Stimulated activated CD4-positive, alpha-beta T cell treated with anti-CD3 and anti-CD28 coated beads, TNF-alpha, amount 100 ng/mL, for 24 hours (primary cell): ENCODE measurements at places on chromosomes 5 and 9.

- DNase-seq: no peak
These were observed 338.1 kb downstream of the DMRT2 start for GRCh38 chr9:1388216-1388615.

DNA sequence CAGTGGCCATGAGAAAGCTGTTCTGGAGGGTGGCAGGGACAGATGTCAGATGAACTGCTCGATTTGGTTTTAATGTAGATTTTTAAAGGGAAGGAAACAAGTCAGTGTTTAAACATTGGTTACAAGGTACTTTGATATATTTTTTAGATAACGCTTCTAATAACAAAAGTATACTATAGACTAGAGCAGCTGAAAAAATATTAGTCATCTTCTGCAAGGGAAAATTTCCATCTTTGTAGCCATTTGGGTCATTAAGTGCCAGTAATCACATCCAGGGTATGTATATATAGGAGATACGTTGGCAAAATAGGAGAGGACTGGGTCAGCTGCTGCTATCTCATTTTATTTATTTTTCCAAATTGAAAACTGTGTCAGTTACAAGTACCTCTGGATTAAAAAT, 69.0 kb downstream of the SV2C start:
- no peak for DNase-seq

DNA sequence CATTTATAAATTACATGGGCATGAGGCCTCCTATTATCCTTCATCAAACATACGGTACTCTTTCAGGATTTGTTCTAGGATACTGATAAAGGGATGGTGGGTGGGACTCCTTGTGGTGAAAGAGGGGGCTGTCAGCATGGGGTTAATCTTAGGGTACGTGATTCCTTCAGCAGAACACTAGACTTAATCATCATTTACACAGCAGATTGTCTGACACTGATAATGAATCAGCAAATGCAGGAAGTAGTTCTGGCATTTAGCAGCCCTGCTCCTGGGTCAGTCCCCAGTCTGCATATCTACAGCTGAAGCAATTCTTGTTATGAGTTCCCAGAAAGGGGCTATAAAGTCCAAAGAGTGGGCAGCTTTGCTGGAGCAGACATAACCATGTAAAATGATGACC, 384.6 kb downstream of the SPOCK1 start:
- DNase-seq: no peak

GRCh38 chr9:132161743-132162184, at the start of gene NTNG2:
Gene NTNG2, plus strand, starts transcription at chr9:132162058. Its CDS starts 4,774 bp downstream, at chr9:132166832.
- no peak for DNase-seq

GRCh38 chr5:154603953-154604679, 126.1 kb upstream of the HAND1 start:
- DNase-seq: no peak

- DNase-seq: no peak
These were observed 119.4 kb downstream of the ADAMTS12 start for GRCh38 chr5:33772380-33772897.

GRCh38 chr9:113375057-113376023, 1.4 kb downstream of the HDHD3 start:
- no peak for DNase-seq

GRCh38 chr5:78221964-78222451, 72.5 kb downstream of the AP3B1 start:
- no peak for DNase-seq

- no peak for DNase-seq
These were observed 60.2 kb upstream of the PIP5K1B start for GRCh38 chr9:68644831-68645230.

GRCh38 chr9:133199648-133200321, 9.3 kb downstream of the OBP2B start:
- peak; percentile 14 for DNase-seq

DNA sequence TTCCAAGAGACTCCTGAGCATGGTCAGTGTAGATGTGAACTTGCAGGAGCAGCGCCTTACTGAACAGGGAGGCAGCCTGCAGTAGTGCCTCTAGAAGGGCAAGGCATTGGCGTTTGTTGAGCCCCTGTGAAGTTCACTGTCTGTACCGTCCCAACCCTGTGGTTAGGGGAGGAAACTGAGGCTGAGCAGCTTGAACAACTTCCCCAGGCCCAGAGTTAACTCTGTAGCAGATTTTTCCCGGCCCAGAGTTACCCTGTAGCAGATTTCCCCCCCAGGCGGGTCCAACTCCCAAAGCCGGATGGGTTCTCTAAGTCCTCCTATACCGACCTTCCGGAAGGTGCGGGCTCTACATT, 9.6 kb downstream of the LMX1B start:
- no peak for DNase-seq

- DNase-seq: no peak
These were observed 78.3 kb upstream of the HSPA9 start for GRCh38 chr5:138653502-138653901.
